ENCODE measurements at places on chromosomes 11 and 22.

GRCh38 chr22:43222987-43223386, 36.1 kb upstream of the TTLL12 start:
- DNase-seq: no peak

- DNase-seq: no peak
These were observed 122.9 kb upstream of the HSD17B12 start for GRCh38 chr11:43557553-43558110.

DNA sequence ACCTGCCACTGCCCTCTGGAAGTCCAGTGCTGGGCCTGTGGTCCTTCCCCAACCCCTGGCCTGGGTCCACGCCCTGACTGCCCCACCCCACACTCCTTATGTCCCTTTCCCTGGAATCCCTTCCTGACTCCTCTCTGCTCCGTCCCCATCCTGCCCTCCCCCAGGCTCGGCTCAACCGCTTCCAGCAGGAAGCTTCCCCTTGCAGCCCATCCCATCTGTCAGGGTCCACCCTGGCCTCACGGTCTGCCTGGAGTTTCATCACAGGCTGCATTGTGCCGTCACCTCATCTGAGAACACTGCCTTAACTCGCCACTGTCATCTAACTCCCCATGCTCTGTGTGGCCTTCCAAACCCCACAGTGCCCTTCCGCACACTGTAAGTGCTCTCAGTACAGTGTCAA, 64.3 kb downstream of the NAT10 start:
- no peak for DNase-seq

GRCh38 chr11:6667733-6668374, 12.2 kb upstream of the DCHS1 start:
- no peak for DNase-seq

GRCh38 chr11:27158456-27159334, 118.1 kb downstream of the BBOX1 start:
- peak; percentile 48 for DNase-seq

- peak; percentile 4 for DNase-seq
These were observed 256.9 kb downstream of the KIRREL3 start for GRCh38 chr11:126743628-126744027.

GRCh38 chr11:119999220-119999619, 138.7 kb downstream of the TRIM29 start:
- no peak for DNase-seq

DNA sequence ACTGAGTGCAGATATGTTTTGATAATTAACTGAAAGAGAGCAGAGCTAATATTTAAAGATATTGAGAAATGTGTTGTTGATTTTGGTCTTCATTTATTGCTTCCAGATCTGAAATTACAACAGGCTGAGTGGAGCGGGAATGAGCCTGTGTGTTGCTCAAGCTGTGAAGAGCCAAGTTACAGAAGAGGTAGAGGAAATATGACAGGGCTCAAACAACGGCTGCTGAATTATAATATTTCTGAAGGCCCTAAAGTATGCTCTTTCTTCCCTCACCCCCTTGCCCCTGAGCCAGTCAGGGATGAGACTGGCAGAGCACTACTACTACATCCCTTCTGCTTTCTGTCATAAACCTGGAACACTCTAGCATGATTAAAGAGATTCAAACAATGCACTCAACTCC, 115.6 kb downstream of the FANCF start:
- no peak for DNase-seq

DNA sequence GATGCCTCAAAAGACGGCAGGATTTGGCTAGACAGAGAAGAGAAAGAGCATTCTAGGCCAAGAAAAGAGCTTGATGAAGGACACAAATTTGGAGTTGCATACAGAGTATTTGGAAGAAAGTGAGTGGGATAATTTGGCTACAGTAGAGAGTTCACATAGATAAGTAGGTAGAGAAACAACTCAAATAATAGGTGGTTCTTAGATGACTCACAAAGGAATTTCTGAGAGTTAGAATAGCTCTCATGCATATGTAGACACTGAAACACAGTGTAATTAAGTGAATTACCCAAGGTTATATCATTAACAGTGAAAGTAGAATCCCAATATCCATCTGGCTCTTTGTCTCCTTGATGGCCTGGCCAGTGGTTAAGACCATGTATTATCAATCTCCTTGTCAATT, 228.6 kb upstream of the DDI1 start:
- no peak for DNase-seq

DNA sequence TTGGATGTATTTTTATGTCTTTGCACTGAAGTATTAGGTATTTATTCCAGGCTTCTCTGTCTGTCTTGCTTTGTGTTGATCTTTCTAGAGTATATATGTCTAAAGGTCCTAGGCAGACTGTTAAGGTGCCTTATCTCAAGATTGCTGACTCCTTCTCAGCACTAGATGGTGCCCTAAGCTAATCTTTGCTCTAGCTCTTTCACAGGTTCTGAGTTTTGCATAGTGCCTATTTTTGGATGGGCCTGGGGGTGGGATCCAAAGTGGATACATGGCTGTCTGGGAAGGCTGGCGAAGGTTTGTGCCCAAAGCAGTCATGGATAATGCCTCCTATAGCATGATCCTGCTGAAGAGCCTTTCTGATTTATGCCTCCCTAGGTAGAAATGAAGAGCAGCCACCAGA, 154.9 kb downstream of the TRPC6 start:
- no peak for DNase-seq

DNA sequence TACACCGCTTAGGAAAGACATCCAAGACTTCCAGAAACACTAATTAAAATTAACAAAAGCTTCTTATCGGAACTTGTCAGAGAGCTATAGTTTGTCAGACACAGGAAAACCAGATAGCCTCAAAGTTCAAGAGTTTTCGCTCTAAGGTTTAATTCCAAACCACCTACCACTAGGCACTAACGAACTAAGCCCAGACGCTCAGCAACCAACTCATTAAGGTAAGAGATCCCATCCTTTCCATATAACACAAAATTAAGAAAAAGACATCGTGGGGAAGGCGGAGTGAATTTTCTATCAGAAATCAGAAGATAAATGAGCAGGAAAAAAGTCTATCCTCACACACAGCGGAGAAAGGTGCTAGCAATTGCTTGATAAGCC, 382 bp downstream of the IMMP1L start:
- no peak for DNase-seq

GRCh38 chr11:125337836-125338834, 157.9 kb downstream of the FEZ1 start:
- DNase-seq: no peak

- DNase-seq: no peak
These were observed 6.2 kb downstream of the APIP start for GRCh38 chr11:34909955-34910354.

DNA sequence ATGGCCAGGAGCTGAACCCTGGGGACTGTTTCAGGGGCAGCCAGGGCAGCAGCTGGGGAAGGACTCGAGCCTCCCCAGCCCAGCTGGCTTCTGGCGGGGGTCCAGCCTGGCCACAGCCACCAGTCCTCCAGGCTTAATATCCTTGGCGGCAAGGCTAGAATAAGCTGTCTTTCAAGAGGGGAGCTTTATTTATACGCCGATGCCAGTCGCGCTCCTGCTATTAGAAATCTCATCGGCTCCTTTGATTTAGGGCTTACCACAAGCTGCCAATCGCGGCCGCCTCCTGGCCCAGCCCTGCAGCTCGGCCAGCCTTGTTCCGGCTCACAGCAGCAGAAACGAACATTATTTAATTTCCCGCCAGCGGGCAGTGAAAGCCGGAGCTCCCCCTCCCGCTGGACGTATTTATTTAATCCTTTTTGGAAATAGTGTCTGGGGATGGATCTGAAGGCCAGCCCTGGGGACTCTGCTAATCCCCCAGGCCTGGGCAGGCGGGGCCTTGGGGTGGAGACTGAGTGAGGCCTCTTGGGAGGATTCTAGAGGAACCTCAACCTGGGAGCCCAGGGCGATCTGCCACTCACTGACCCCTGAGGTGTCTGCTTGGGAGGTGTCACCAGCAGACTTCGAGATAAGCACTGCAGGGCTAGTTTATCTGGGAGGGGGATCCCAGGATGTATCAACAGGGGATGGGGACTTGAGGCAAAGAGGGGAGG, 363.1 kb downstream of the MN1 start:
- no peak for DNase-seq

- DNase-seq: no peak
These were observed 1044.7 kb downstream of the BRD1 start for GRCh38 chr22:48782811-48783511.

GRCh38 chr11:125173556-125173955, 9.0 kb downstream of the PKNOX2 start:
- DNase-seq: no peak

DNA sequence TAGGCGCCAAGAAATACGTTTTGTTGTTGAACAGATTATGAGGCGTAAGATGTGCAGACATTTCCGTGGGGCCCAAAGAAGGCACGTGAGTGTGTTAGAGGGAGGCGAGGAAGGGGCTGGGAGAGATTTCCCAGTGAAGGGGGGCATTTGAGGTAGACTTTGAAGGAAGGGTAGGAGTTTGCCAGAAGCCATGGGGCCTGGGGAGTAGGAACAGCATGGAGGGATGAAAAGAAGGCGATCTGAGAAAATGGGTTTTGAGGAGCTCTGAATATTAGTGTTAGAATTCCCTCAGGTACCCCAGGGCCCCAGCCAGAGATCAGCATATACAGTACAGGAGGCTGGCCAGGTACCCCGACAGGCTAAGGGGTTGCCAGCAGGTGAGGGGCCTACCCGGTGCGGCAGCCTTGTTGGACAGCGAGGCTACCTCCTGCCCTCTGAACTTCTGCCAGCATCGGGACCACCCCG, 414 bp upstream of the MIEF1 start:
- no peak for DNase-seq

GRCh38 chr11:26329206-26329605, 2.7 kb upstream of the ANO3 start:
- DNase-seq: no peak

DNA sequence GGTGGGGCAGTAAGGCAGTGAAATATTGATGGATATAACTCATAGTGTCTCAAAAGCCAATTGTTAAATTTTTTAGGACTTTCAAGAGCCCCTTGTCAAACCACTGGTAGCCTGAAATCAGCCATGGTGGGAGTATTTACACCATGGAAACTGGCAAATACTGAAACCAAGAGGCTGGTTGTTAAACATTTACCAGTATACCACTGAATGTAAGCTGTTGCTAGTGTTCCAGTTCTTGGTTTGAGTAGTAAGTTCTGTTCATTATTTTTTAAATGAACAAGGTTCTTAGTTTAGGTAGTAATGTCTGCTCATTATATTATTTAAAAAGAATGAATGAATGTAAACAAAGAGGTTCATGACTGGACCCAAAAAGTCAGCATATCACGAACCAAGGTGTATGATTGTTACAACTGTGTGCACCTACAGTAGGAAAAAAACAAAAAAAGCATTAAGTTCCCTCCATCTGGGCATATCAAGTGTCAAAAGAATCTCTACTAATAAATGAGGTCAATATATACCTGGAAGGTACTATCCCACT, 4.5 kb upstream of the EIF3F start:
- no peak for DNase-seq

DNA sequence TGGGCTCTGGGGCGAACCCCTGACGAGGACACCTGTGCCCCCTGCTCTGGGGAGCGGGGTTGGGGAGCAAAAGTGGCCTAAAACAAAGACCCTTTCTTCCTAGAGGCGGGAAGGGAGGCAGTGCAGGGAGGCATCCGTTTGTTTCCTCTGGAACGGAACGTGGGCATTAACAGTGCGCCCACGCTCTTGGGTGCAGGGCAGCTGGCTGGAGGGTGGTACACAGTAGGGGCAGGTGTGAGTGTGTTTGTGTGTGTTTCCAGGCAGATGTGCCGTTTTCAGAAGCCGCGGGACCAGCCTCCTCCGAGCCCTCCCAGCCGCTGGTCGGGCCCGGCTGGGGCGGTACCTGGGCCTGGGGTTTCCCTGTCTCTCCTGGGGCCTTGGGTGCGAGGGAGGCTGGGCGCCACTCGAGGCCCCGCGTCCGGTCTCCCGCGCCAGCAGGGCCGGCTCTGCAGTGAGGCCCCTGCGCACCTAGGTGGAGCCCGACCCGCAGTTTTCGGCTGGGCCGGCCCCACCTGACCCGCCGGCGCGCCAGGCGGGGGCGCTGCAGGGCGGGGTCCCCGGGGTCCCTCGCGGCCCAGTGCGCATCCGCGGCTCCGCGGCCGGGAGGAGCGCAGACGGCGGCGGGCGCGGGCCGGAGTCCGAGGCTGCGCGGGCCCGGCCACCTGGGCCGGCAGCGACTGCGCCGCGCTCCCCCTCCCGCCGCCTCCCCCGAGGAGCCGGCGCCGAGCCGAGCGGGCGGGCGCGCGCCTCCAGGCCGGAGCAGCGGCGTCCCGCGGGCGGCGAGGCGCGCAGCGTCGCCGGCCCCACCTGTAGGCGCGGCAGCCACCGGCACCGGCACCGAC, 1252.7 kb downstream of the BRD1 start:
- peak; percentile 24 for DNase-seq

GRCh38 chr11:79461666-79462645, 21.1 kb upstream of the TENM4 start:
- no peak for DNase-seq

DNA sequence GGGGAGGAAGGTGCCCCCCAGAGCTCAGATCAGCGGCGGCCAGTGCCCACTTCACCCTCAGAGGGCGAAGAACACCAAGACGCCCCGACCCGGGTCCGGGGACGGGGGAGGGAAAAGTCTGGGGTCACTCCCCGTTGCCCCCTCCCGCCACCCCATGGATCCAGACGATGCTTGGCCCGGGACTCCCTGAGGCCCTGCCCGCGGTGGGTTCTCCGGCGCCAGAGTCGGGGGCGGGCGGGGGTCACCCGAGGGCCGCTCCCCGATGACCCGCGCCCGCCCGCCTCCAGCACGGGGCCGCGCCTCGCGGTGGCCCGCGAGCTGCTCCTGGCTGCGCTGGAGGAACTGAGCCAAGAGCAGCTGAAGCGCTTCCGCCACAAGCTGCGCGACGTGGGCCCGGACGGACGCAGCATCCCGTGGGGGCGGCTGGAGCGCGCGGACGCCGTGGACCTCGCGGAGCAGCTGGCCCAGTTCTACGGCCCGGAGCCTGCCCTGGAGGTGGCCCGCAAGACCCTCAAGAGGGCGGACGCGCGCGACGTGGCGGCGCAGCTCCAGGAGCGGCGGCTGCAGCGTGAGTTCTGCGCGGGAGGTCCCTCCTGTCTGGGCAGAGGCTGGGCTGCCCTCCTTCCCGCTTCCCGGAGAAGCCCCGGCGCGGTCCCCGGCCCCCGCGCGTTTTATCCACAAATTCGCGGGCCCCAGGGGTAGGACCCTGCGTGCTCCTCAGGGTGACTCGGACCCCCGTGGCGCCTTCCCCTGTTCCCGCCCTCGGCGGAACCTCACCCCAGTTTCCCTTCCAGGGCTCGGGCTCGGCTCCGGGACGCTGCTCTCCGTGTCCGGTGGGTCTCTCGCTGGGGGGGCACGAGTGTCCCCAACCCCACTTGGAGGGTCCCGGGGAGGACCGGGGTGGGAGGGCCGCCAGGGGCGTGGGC, 1.1 kb downstream of the NLRP6 start:
- DNase-seq: no peak

- DNase-seq: no peak
These were observed 37.1 kb upstream of the CELSR1 start for GRCh38 chr22:46574438-46574992.

DNA sequence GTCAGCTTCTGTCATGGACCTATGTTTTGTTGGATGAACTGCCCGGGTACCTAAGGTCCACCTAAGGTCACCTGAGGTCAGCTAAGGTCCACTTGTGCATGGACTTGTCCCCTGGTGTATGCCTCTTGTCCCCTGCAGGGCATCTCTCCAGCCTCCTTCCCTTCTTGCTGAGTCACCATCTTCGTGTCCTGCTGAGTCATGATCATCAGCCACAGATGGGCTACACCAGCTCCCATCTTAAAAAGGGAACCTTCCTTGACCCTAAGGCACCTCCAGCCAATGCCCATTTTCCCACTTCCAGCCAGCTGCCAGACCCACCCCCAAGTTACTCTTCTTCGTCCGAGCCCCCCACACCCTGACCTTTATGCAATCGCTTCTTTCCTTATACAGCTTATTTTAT, 544.9 kb downstream of the TBC1D22A start:
- no peak for DNase-seq
